Activated CD8-positive, alpha-beta T cell treated with anti-CD3 and anti-CD28 coated beads for 36 hours (primary cell): ENCODE measurements at places on chromosomes 16 and 17.

GRCh38 chr16:65855171-65856145 is 511.0 kb upstream of the CDH5 start:
- no peak for DNase-seq

GRCh38 chr17:58272367-58273280 is 8.1 kb downstream of the MPO start:
- no peak for DNase-seq

DNA sequence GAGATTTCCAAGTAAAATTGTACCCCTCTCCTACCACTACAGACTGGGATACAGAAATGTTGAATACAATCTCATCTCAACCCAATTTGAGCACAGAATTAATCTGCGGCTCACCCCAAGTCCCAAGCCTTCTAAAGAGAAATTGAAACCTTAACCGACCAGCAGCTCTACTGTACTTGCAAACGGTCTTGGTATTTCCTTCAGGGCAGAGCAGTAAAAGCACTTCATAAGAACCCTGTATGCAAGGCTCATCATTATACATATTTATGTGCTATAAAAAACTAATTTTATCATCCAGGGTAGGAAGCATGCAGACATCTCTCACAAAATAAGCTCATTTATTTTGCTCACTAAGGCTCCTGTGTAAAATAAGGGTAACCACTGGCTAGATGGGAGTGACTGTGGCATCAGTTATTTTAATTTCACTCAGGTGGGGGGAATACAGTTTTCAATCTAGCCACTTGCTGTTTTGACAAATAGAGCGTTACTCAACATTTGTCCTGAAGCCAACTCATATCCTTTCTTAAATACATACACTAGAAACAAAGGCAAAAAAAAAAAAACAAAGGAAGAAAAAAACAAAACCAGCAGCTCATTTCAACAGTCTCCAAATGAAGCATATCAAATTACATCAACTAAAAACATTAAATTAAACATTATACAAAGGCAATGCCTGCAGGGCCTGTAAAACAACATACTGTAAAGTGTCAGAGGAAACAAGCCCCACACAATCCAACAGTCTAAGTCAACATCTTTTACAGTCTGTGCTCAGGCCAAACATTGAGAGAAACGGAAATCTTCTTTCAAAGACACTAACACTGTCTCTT is 65.0 kb downstream of the PARN start:
- no peak for DNase-seq

DNA sequence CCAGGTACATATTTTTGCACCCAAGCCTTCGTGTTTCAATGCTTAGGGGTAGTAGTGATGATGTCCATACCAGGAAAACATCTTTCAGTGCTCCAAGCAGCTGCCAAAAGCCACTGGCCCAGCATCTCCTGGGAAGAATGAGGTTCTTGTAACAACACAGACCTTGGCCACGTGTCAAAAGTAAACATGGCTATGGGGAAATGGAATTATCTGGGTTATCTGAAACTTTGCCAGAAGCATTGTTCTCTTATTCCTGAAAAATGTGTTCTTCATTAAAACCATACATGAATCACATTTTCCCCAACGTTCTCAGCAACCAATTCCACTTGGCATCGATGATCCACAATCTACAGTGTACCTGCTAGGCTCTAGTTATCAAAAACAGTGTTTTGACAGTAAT is 524.2 kb upstream of the EEF2KMT start:
- no peak for DNase-seq

- no peak for DNase-seq
Observed at GRCh38 chr17:17106756-17107155, 64.5 kb downstream of the MPRIP start.

- DNase-seq: no peak
Observed at GRCh38 chr16:85682516-85682915, 6.2 kb downstream of the GINS2 start.

DNA sequence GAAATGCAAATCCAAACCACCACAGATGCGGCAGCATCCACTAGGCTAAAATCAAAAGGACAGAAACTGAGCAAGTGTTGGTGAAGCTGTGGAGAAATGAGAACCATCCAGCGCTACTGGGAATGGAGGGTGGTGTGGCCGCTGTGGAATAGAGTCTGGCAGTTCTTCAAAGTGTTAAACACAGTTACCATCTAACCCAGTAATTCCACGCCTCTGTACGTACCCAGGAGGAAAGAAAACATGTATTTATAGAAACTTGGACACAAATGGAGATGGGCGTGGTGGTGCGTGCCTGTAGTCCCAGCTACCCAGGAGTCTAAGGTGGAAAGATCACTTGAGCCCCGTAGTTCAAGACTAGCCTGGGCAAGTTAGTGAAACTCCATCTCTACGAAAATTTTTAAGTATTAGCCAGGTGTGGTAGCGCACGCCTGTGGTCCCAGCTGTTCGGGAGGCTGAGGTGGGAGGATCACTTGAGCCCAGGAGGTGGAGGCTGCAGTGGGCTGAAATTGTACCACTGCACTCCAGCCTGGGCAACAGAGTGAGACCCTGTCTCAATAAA is 11.6 kb downstream of the SLC25A10 start:
- DNase-seq: no peak

DNA sequence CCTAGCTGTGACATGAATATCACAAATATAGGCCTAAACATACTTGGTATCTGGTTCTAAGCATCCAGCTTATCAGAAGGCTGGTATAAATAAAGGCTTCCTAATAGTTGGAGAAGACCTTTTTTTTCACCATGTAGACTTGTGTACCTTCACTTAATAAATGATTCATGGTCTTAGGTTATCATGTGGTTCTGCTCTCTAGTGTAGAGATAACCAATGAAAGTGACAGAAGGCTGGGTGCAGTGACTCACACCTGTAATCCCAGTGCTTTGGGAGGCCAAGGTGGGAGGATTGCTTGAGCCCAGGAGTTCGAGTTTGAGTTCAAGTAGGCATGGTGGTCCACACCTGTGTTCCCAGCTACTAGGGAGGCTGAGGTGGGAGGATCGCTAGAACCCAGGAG is 3.1 kb downstream of the DDX19A start:
- peak; percentile 24 for DNase-seq

- no peak for DNase-seq
Observed at GRCh38 chr17:61394630-61395408, 4.8 kb upstream of the TBX2 start.

GRCh38 chr17:75430159-75430974 is 24.9 kb upstream of the GRB2 start:
- DNase-seq: no peak

DNA sequence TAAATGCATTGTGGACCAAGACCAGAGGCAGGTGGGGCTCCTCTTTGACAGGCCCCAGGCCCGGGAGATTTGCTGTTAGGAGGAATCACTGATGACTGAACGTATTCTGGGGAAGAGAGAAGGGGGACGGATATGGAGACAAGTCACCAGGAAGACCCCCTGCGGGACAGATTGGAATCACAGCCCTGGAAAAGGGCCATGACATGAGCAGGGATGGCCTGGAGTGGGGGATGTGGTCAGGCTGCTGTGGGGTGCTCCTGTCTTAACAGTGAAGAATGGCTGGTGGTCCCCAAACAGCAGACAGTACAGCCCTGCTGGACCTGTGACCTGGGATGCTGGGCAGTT is 23.7 kb upstream of the MGAT5B start:
- DNase-seq: no peak

DNA sequence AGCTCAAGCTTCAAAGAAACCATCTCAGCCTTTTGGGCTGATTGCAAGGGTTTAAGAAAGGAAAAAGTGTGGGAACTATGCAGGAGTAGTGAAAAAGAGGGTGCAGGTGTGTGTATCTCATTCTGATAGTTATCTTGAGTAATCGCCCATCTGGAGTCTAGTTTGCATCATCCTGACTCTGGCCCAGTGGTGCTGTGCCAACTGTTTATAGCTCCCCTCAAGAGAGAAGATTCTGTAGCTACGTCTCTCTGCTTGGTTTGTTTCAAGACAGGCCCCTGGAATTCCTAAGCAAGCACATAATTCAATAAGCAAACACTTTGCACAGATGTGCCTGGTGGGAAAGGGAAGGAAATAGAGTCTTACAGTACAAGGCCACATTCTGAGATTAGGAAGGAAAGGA is 144.4 kb downstream of the HAPSTR1 start:
- no peak for DNase-seq

DNA sequence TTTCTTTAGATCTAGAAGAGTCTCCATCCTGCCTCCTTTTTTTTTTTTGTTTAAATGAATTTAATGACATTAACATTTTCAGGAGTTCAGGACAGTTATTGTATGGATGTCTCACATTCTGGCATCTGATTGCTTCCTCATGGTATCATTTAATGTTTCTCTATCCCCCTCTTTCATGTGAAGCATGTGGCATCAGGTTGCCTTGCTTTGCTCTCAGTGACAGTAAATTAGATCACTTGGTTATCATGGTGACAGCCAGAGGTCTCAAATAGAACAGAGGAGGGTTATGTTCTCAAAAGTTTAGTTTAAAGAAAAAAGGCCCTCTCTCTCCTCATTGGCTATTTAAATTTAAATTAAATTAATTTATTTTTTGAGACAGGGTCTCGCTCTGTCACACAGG is 74.1 kb downstream of the WWP2 start:
- DNase-seq: no peak

GRCh38 chr17:691423-691822 is 23.2 kb downstream of the VPS53 start:
- DNase-seq: no peak

DNA sequence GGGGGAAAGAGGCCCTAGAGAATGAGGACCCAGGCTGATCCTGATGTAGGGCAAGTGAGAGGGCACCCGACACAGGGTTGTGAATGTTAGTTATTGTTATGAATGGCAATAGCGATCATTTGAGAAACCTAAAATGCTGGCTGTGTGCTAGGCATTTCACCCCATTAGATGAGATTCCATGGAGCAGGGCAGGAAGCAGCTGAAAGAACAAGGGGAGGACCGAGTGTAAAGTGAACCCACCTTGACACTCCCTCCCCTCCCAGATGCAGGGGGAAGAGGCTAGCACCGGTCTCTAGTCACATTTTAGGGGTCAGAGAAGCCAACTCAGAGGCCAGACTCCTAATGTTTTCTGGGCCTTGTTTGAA is 553 bp upstream of the CORO6 start:
- no peak for DNase-seq

DNA sequence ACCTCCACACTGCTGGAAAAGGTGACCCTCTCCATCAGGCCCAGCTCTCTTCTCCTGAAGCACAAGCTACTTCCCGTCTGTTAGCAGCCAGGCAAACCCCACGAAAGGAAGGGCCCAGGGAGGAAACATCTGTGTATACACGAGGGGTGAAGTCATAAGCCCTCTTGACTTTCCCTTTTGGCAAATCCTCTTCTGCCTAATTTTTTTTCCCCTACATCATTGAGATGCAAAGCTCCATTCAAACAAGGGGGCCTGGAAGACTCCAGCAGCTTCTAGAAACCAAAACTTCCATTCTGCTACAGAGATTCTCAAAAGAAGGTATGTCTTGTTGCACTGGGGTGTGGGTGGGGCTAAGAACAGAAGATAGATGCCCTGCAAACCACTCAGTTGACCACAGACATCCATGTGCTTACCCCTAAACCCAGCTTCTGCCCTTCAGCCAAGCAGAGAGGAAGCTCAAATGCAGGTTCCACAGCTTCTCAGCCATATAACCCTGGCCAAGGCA is 145.6 kb upstream of the RCVRN start:
- DNase-seq: peak; percentile 19

GRCh38 chr17:44308865-44309264 is 464 bp downstream of the RUNDC3A start:
- DNase-seq: no peak

GRCh38 chr16:49513040-49513439 is 139.4 kb downstream of the C16orf78 start:
- peak; percentile 11 for DNase-seq

- DNase-seq: no peak
Observed at GRCh38 chr16:1602285-1602684, 9.6 kb downstream of the IFT140 start.

- DNase-seq: no peak
Observed at GRCh38 chr16:89050119-89050867, 43.4 kb upstream of the ACSF3 start.

DNA sequence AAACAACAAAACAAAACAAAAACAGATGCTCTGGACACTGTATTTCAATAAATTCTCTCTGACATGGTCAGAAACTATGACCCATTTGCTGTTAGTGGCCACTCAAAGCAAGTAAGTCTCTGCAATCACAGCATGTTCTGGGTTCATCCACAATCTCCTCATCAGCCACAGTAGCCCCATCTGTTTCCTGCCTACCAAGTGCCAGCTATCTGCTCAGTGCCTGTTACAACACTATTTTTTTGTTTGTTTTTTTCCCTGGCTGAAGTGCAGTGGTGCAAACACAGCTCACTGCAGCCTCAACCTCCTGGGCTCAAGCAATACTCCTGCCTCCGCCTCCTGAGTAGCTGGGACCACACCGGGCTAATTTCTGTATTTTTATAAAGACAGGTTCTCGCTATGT is 137.9 kb downstream of the SOX9 start:
- no peak for DNase-seq

GRCh38 chr17:72336026-72336803 is 215.4 kb downstream of the SOX9 start:
- DNase-seq: no peak

GRCh38 chr16:67036323-67036741 is 7.4 kb downstream of the CBFB start:
- DNase-seq: no peak

- no peak for DNase-seq
Observed at GRCh38 chr16:85319208-85319983, 207.1 kb upstream of the CIBAR2 start.

DNA sequence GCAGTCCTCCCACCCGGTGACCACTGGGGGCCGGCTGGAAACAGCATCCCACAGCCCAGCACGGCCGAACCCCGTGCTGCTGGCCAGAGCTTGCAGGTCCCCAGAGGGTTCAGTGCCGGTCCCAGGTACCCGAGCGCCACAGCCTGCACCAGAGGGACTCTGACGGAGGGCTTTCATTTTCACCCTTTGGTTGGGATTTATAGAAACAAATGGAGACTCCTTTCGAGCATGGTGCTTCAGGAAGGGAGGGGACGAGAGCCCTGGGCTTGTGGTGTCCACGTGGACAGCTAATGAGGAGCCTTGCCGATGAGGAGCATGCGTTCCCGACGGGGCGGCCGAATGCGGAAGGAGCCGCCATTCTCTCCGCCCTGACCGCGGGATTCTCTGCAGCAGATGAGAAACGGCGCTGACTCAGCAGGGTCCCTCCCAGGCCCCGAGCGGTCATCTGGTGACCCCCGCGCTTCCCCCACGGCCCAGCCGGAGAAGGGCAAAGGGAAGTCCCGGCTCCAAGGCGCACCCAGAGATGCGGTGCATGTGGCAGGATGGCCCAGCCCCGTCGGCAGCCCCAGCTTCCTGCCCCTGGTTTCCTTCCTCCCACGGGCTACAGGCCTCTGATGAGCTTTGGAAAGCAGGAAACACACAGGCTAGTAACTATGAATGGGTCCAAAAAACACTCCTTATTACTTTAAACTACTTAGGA is 9.8 kb downstream of the SLC38A10 start:
- DNase-seq: peak; percentile 74

DNA sequence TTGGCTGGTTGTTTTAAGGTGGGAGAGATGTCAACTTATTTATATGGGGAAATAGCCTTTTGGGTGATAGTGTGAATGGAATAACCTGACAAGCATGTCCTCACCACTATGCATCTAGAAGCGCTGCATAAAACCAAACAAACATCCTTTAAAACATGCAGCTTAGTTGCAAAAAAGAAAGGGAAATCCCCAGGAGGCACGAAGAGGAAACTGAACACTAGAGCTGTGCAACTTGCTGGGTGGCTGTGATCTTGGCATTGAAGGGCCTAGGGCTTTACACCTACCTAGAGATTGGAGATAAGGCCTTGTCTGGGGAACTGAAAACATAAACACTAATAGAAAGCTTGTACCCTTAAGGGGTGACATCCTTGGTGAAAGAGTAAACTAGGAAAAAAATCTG is 7.3 kb downstream of the C16orf54 start:
- peak; percentile 59 for DNase-seq

GRCh38 chr16:10093576-10093975 is 88.7 kb downstream of the GRIN2A start:
- DNase-seq: no peak
